Activated T-helper 1 cell treated with anti-CD3 and anti-CD28 coated beads, Interleukin-2, amount 50 U/mL, for 16 hours (primary cell): ENCODE measurements at places on chromosomes 7 and 10.

DNA sequence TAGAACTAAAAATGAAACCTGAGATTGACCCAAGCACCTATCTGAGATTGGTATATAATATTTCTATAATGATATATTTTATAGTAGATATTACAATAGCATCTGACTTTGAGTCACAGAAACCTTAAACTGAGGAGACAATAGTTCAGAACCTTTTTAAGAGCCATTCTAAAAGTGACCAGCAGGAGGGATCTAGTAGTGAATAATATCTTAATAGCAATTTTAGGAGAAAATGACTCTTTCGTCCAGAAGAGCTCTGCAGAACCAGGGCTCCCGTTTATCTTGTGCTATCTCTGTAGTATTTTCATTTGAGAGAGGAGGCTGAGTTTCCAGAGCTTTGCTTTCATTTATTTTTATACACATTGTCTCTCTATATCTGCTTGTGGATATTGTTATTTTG lies 68.1 kb downstream of the PODXL start:
- no peak for DNase-seq

GRCh38 chr7:139999516-139999915 lies 63.2 kb downstream of the PARP12 start:
- no peak for DNase-seq

- DNase-seq: no peak
Observed at GRCh38 chr7:71846160-71846559, 566.0 kb downstream of the CALN1 start.

GRCh38 chr10:33979195-33979594 lies 644.7 kb upstream of the NRP1 start:
- no peak for DNase-seq

DNA sequence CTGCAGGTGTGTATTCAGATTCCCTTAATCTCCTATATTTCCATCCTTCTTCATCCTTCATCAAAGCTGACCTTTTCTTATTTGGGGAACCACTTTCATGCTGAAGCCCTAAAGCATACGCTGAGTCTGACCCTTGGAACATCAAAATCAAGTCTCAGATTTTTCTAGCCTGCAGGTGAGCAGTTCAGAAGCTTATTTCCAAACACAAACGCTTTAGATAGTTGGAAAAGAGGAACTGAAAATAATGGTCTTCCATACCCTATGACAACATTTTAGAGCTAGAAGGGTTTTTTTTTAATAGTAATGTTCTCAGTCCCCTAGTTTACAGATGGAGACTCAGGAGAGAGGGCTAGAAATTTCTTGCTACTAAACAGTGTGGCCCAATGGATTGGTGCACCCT lies 1.6 kb upstream of the AGK start:
- no peak for DNase-seq

DNA sequence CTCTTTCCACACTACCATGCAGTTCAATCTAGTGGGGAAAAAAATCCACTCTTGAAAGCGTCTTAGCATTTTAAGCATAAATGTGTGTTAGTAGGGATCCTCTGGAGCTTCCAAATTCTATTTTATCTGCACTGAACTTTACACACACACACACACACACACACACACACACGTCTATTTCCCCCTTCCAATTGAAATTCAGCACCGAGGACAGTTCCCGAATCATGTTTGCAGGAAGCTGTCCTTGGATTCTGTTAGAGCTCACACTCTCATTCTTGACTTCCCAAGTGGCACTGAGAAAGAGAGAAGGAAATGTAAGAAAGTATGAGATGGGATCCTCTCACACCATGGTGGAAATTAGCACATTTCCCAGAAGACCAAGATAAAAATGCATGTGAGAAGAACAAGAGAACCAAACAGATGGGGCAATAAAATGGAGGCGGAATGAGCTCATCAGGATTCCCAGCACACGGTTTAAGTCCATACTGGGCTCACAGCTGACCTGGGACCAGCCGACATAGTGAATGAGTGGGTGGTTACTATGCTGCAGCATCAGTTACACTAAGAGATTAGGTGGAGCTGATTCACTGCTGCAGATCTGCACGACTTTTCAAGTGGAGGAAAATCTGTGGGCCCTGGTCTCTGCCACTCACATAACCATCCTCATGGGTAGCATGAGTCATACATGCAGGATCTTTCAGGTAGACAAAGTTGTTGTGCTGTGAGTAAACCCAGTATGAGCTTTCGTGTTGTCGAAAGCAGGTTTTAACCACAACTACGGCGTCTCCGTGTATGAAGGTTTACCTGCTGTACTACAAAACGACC lies 3.3 kb upstream of the NPTX2 start:
- DNase-seq: no peak

DNA sequence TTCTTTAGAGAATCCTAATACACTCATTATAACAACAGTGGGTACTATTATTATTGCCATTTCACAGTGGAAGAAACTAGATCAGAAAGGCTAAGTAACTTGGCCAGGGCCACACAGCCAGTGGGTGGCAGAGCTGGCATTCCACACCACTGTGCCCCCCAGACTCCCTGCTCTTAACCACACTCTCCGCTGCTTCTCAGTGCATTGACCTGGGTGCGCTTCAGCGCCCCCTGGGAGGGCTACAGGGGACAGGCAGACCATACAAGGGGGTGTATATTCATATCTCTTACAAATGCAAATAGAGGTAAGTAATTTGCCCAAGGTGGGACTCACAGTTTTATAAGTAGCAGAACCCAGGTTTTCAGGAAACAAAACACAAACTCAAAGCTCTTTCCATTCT lies 77.0 kb upstream of the NMT2 start:
- no peak for DNase-seq

- DNase-seq: no peak
Observed at GRCh38 chr7:151918510-151918843, 37.8 kb upstream of the GALNTL5 start.

DNA sequence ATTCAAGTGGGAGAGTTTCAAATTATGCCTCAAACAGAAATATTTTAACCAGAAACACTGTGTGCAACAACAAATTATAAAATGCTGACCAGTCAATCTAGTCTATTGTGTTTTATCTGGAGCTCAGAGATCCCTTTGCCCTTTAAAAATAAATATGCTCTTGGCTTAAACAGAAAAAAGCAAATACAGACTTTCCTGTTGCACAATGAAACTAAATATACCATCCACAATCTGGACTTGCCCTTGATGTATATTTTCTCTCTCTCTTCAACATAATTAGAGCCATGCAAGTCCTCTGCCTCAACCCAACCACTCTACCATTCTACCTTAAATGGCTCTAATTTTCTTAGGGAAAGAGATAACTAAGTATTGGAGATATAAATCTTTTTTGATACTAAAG lies 34.9 kb downstream of the ASAH2 start:
- DNase-seq: no peak

GRCh38 chr10:76451911-76452310 lies 1020.5 kb downstream of the LRMDA start:
- DNase-seq: no peak
